Glutamatergic neuron (in vitro differentiated cells): ENCODE measurements at places on chromosomes 5 and 9.

GRCh38 chr5:126650463-126650862 is 49.7 kb downstream of the PHAX start:
- no peak for DNase-seq

DNA sequence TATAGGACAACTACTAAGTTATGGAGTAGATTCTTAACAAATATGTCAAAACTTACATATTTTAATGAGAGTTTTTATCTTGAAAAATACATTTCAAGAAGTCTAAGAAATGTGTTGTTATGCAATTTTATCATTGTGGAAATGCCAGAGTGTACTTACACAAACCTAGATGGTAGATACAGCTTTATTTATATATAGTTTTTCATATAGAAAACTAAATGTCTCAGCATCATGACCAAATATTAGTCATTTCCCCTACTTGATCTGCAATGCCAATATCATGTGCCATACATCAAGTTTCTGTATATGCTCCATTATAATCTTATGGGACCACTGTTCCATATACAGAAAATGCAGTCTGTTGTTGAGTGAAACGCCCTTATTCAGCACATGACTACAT is 28.7 kb downstream of the CAST start:
- no peak for DNase-seq

DNA sequence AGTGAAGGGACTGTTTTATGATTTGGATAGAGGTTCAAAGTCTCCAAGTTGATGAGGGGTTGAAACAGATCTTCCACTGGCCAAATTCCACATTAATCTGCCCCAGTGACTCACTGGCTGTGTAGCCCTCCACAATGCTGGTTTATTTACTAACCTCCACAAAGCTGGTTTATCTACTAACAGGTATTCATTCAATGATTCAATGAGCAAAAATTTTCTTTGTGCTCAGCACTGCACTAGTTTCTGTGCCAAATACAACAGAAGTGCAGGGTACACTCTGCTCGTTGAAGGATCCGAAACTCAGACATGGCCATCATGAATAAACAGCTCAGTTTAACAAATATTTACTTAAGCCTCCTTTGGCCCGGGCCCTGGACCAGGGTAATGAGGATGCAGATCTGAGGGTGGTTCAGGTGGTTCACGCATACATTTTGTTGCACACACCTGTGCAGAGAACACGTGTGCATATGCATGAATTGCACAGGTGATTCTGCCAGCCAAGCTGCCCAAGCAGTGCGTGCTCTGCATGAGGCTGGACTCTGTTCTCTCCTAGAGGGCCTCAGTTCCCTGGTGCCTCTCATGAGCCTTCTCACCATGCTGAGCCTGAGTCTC is 71.0 kb downstream of the SH3PXD2B start:
- no peak for DNase-seq

DNA sequence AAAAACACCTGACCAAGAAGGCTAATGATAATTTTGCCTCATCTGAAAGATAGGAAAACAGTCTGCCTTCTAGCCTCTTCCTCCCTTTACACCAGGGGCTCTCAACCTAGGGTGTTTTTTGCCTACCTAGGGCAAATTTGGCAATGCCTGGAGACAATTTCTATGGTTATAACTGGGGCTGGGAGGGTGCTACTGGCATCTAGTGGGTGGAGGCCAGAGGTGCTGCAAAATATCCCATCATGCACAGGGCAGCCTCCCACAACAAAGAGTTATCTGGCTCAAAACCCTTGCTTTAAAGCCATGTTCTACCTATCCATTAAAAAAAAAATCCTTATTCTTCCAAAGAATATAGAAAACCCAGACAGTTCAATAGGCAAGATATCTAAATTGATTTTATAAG is 45.0 kb upstream of the NR3C1 start:
- DNase-seq: no peak

- DNase-seq: no peak
Observed at GRCh38 chr9:109743696-109744095, 36.3 kb upstream of the PALM2AKAP2 start.
